ENCODE measurements at places on chromosomes 3 and 15. TPM values are rescaled to one million over a fixed set of nuclear protein-coding genes. Genes with fewer than 3 reads are reported as not detected.

RFTN1 gene
- total RNA-seq: 22.7 TPM

MME gene
- total RNA-seq: 4.4 TPM

SUCNR1 gene
- 0.38 TPM for total RNA-seq

NDUFB5 gene
- total RNA-seq: 123 TPM

GOLGA6B gene
- not detected for total RNA-seq

DUOXA2 gene
- 6.3 TPM for total RNA-seq

DNA sequence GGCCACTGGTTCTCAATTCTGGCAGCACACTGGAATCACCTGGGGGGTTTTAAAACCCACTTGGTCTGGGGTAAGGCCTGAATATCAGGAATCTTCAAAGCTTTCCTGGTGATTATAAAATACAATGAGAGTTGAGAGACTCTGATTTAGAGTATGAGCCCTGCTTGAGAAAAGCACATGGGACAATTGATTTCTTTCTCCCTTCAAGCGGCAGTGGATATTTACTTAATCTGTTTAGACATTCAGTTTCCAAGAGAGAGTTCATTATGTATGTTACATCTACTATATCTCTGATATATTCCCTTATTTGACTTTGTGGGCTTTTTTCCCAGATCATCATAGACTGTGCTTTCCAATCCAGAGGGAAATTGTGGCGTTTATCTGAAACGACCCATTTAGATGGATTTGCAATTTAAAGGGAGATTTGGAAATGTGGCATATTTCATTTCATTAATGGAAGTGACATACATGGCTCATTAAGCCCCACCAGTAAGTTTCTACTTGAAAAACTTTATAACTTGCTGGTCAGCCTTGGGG lies 171.2 kb upstream of the PFN2 start:
- H3K4me3 ChIP-seq: no peak overlapping the region
- H3K27ac ChIP-seq: no peak overlapping the region
- no peaks in the 10 kb centered on the region for H3K36me3 ChIP-seq
- H3K27me3 ChIP-seq: no peaks in the 10 kb centered on the region
- no peak for DNase-seq
- no peaks in the 10 kb centered on the region for H3K4me1 ChIP-seq

- no peak for DNase-seq
- no peak overlapping the region for H3K4me3 ChIP-seq
- H3K4me1 ChIP-seq: no peaks in the 10 kb centered on the region
- no peak overlapping the region for H3K27ac ChIP-seq
- no peaks in the 10 kb centered on the region for H3K27me3 ChIP-seq
These were observed 185.2 kb upstream of the CFAP20DC start for GRCh38 chr3:59234884-59235633.

GRCh38 chr15:23472678-23473077 lies 25.6 kb upstream of the GOLGA6L2 start:
- no peak for DNase-seq
- H3K27me3 ChIP-seq: no peaks in the 10 kb centered on the region
- no peak overlapping the region for H3K4me3 ChIP-seq
- H3K4me1 ChIP-seq: no peaks in the 10 kb centered on the region

DNA sequence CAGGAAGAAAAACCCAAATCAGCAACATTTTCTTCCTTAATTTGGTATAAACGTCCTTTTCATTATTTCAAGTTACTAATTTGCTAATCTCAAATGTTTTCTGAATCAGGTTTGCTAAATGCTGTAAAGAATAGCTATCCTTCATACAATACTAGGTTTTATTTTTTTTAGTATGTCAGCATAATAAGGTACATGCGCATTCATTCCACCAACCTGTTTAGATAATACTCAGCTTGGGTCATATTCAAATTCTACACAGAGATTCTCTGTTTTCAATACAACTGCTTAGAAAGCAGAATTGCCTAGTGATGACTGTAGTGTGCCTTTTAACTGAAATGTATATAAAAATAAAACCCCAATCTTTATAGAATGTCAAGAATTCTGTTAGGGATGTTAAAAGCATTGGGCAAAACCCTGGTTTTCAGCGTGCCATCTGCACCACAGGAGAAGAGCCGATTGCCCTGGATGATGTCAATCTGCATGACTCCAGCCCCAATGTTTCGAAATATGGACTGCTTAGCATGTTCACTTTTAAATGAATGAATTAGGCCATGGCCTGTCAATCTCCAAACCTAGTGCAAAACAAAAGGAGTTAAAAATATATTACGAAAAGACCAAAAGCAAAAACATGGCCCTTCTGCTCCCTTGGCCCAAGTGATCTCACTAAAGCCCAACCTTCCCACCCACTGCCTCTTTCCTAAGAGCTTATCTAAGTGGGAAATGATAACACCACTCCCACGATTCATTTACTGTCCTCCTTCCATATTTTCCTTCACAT lies 107.4 kb downstream of the GLDN start:
- H3K4me1 ChIP-seq: peaks cover 7% of the 10 kb centered on the region
- H3K27ac ChIP-seq: no peak overlapping the region
- H3K4me3 ChIP-seq: no peak overlapping the region
- no peak for DNase-seq

GRCh38 chr3:39213613-39214012 lies 21.2 kb upstream of the XIRP1 start:
- H3K27me3 ChIP-seq: no peaks in the 10 kb centered on the region
- H3K36me3 ChIP-seq: no peaks in the 10 kb centered on the region
- H3K27ac ChIP-seq: no peak overlapping the region
- DNase-seq: no peak
- no peaks in the 10 kb centered on the region for H3K4me1 ChIP-seq

DNA sequence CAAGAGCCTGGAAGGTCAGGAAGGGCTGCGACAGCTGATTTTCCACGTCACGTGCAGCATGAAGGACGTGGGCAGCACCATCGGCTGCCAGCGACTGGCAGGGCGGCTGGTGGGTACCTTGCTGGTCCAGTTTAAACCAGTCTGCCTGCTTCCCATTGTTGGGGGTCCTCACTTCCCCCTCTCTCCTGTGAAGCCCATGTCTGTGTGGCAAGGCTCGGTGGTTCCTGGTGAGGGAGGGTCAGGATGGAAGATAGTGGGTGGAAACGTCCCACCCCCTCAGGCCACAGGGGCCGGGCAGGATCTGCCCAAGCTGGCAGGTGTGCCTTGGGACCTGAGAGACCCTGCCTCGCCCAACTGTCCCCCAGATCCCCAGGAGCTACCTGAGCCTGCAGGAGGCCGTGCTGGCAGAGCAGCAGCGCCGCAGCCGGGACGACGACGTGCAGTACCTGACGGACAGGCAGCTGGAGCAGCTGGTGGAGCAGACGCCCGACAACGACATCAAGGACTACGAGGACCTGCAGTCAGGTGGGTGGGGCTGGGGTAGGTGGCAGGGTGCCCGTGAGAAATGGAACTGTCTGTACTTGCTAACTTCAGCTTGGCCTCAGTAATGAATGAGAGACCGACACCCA lies 108.2 kb downstream of the LRRK1 start:
- no peaks in the 10 kb centered on the region for H3K27me3 ChIP-seq
- DNase-seq: no peak
- H3K4me3 ChIP-seq: no peak overlapping the region
- no peaks in the 10 kb centered on the region for H3K4me1 ChIP-seq
- peaks cover 76% of the 10 kb centered on the region for H3K36me3 ChIP-seq
